Naive thymus-derived CD8-positive, alpha-beta T cell (primary cell): ENCODE measurements at places on chromosomes 12 and 14. TPM values are rescaled to one million over a fixed set of nuclear protein-coding genes. Genes with fewer than 3 reads are reported as not detected.

Gene AQP2
- total RNA-seq: not detected

DNA sequence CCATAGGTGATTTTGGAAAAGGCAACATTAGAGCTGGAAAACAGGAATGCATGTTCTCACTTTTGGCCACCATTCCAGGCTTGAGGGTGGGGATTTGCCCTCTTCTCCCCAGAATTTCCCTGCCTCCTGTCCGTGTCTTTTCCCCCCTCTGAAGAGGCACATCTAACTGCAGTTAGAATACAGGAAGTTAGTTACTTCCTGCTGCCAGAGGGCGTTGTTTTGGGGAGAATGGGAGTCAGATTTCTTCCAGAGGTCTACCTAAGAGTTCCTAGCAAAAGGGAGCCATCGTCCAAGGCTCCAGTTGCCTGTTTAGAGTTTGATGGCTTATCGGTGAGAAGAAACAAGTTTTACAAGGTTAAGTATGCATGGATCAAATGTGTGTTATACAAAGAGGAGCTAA, 112.8 kb upstream of the IGF1 start:
- DNase-seq: no peak
- H3K4me3 ChIP-seq: no peak overlapping the region
- H3K27me3 ChIP-seq: no peaks in the 10 kb centered on the region
- no peaks in the 10 kb centered on the region for H3K36me3 ChIP-seq

- H3K36me3 ChIP-seq: no peaks in the 10 kb centered on the region
- no peak overlapping the region for H3K4me3 ChIP-seq
- no peaks in the 10 kb centered on the region for H3K4me1 ChIP-seq
- DNase-seq: no peak
These were observed 246.6 kb upstream of the LRFN5 start for GRCh38 chr14:41360126-41360525.

GRCh38 chr12:1773937-1774655, 46.3 kb upstream of the LRTM2 start:
- H3K36me3 ChIP-seq: peaks cover 75% of the 10 kb centered on the region
- no peak overlapping the region for H3K27ac ChIP-seq
- H3K4me3 ChIP-seq: no peak overlapping the region
- peaks cover 13% of the 10 kb centered on the region for H3K4me1 ChIP-seq
- H3K27me3 ChIP-seq: no peaks in the 10 kb centered on the region

- H3K27ac ChIP-seq: no peak overlapping the region
- no peaks in the 10 kb centered on the region for H3K36me3 ChIP-seq
- H3K4me1 ChIP-seq: no peaks in the 10 kb centered on the region
- H3K4me3 ChIP-seq: no peak overlapping the region
- H3K27me3 ChIP-seq: peaks cover 4% of the 10 kb centered on the region
- no peak for DNase-seq
These were observed 172.0 kb upstream of the VASH1 start for GRCh38 chr14:76589246-76589645.

Gene HOXC5
- not detected for total RNA-seq

DNA sequence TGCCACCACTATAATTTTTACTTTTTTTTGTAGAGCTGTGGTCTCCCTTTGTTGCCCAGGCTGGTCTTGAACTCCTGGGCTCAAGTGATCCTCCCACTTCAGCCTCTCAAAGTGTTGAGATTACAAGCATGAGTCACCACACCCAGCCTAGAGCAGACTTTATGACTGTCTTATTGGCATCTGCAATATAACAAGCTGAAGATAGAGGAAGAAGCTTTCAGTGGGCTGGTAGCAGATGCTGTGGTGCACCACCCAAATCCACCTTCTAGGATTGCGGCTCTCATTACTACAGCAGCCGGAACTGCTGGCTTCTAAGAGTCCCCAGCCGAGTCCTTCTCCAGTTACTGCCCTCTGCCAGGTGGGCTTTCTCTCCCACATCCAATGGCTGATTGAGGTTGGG, 7.6 kb upstream of the STK38L start:
- H3K27ac ChIP-seq: no peak overlapping the region
- H3K4me1 ChIP-seq: peaks cover 27% of the 10 kb centered on the region
- H3K27me3 ChIP-seq: peaks cover 7% of the 10 kb centered on the region
- peaks cover 3% of the 10 kb centered on the region for H3K36me3 ChIP-seq
- DNase-seq: no peak
- H3K4me3 ChIP-seq: no peak overlapping the region

DNA sequence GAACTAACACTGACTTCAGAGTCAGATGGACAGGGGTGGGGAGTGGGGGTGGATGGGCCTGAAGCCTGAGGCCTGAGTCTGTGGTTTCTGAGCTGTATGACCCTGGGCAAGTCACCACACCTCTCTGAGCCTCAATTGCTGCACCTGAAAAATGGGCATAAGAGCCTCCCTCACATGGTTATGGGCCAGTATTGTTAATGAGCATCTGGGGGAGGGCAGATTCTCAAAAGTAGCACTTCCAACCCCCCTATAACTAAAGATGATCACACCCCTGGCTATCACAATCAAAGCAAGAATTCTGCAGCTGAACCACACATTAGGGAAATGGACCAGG, 168.6 kb downstream of the RBM19 start:
- no peaks in the 10 kb centered on the region for H3K27me3 ChIP-seq
- no peak overlapping the region for H3K4me3 ChIP-seq
- peaks cover 6% of the 10 kb centered on the region for H3K36me3 ChIP-seq
- DNase-seq: no peak
- no peaks in the 10 kb centered on the region for H3K4me1 ChIP-seq
- no peak overlapping the region for H3K27ac ChIP-seq

DNA sequence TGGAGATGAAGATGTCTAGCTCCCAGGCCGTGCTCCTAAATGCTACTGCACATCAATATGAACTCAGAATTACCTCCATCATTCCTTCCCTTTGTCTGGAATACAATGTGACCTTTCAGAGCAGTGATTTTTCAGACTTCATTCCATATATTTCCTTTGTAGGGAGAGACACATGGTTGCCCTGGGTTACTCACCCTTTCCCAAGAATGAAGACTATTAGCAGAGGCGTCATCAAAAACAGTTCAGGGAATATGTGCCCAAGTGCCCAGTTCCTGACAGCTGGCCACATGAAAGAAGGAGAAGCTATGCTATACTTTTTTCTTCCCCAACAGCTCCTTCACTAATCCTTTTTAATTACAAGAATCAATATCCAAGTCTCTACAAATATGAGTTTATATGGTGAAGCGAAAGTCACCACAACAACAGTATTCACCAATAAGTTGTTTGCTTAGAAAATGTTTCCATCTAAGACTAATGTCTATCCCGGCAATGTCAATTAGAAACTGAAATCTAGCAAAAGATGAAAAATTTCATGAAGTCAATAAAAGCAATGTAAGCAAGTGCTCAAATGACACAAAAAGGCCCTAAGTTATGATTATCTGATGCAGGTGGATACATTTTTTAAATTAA, 17.8 kb downstream of the NELL2 start:
- H3K4me3 ChIP-seq: peak overlapping the region; percentile 43
- H3K4me1 ChIP-seq: peaks cover 46% of the 10 kb centered on the region
- peaks cover 10% of the 10 kb centered on the region for H3K36me3 ChIP-seq
- DNase-seq: no peak
- H3K27me3 ChIP-seq: no peaks in the 10 kb centered on the region
- peak overlapping the region; percentile 95 for H3K27ac ChIP-seq

DNA sequence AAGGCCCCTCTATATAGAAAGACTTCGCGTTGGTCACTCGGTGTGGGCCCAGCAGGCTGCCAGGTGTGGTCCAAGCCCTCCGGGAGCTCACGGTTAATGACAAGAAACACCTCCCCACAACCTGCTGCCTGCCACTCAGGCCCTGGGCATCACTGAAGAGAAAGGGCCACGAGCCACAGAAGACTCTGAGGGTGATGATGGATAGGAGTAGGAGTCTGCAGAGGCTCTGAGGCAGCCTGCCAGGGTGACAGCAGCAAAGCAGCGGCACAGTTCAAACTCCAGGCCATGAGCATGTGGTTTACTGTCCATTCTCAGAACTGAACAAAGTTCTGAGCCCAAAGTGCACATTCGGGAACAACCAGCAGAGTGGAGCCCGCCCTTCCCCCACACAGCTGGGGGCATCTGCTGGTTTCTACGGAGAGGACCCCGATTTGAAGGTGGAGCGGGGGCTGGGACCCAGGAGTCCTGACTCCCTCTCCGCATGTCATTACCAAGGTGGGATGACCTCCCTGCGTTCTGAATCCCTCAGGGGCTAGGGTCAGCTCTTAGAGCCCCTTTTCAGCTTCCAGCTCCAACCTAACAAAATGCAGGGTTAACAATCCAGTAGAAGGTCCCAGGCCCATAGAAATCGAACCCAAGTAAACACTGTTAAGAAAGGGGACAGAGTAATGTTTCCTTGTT, 65.8 kb downstream of the VWF start:
- no peaks in the 10 kb centered on the region for H3K36me3 ChIP-seq
- H3K4me1 ChIP-seq: peaks cover 10% of the 10 kb centered on the region
- H3K4me3 ChIP-seq: no peak overlapping the region
- DNase-seq: no peak

DNA sequence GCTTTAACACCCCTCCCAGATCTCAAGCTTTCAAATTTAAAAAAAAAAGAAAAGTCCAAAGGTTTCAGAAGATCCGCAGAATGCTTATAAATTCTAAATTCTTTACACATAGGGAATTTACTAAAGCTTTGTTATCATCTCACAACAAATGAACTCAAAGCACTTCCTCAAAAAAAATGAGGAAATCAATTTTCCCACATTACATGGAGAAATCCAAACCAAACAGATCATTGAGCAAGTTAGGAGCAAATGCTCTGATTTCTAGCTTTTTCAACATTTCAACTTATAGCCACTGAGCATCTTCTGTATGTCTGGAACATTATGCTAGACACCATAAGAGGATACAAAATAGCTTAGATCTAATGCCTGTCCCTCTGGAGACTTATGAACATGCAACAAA, 161.0 kb downstream of the CEP128 start:
- no peak for DNase-seq
- no peaks in the 10 kb centered on the region for H3K27me3 ChIP-seq
- H3K4me3 ChIP-seq: no peak overlapping the region
- H3K27ac ChIP-seq: no peak overlapping the region
- no peaks in the 10 kb centered on the region for H3K36me3 ChIP-seq

Gene ACSM4
- not detected for total RNA-seq

Gene KSR2
- total RNA-seq: not detected

DNA sequence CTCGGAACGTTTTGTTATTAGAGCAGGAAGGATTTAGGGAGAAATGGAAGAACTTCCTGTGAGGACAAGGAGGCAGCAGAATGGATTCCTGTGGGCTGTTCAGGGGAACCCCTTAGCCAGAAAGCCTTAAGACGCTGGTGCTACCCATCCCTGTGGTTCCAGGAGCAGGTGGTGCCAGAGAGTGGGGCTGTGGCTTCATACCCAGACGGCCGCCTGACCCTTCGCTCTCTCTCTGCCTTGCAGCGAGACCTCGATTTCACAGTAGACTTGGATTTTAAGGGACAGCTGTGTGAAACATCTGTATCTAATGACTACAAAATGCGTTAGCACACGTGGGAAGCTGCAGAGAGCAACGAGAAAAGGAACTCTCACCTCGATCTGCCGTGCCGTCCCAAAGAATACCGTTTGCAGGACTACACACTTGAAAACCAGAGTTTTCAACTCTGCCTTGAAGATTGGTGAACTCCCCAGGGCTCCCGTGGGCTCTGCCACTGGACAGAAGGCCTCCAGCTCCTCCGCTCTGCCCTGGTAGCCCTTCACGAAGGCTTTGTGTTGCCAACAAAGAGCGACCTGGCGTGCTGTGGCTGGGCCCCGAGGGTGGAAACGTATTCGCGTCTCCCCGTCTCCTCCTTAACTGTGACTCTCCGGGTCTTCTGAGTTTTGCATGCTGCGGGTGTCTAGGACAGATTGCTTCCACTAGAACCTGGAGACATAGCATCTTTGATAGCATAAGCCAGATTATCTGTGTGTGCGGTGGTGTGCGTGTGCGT, 102.0 kb downstream of the PRMT8 start:
- H3K4me3 ChIP-seq: no peak overlapping the region
- no peaks in the 10 kb centered on the region for H3K36me3 ChIP-seq
- peaks cover 1% of the 10 kb centered on the region for H3K27me3 ChIP-seq
- DNase-seq: no peak
- no peak overlapping the region for H3K27ac ChIP-seq
- no peaks in the 10 kb centered on the region for H3K4me1 ChIP-seq

Gene ESRRB
- not detected for total RNA-seq

Gene PYGL
- total RNA-seq: 0.39 TPM

Gene AP5M1
- total RNA-seq: 74.5 TPM

DNA sequence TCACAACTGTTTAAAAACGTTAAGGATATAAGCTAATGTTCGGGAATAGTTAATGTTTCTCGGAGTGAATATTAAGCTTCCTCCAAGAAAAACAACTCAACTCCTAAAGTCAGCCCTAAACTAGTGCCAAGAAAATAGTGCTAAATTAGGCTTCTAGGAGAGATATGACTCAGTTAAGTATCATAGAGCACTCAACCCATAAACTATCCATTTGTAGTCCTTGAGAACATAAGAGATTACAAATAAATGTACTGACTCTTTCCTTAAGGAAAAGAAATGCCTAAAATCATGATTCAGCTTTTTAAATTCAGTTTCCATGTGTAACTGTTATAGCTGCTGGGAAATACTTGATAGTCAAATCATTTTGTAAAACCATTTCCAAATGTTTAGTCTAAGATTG, 117.1 kb downstream of the HMGA2 start:
- H3K27me3 ChIP-seq: peaks cover 21% of the 10 kb centered on the region
- no peaks in the 10 kb centered on the region for H3K4me1 ChIP-seq
- H3K27ac ChIP-seq: no peak overlapping the region
- DNase-seq: no peak

DNA sequence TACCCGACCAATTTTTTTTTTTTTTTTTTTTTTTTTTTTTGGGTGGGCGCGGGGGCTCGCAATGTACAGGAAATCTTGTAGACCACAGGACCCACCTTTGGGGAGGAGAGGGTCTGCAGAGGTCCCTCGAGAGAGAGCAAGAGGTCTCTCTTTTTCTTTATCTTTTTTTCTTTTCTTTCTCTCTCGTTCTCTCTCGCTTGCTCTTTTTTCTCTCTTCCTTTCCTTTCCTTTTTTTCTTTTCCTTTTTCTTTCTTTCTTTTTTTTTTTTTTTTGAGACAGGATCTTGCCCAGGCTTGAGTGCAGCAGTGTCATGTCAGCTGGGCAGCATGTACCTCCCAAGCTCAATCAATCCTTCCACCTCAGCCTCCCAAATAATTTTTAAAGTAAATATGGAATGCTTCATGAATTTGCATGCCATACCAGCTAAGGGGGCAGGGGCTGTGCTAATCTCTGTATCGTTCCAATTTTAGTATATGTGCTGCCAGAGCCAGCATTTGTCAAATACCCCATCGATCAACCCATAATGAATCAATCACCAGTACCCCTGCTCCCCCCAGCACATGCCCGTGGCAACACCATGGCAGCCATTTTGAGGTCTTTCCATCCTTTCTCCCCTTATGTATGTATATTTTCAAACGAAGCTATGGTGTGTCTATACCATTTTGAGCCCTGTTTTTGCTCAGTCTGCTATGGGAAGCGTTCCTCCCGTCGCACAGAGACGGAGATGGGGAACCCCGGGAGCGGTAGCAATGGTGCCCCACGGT, 9.3 kb downstream of the PAPLN start:
- DNase-seq: no peak
- H3K36me3 ChIP-seq: peaks cover 2% of the 10 kb centered on the region
- H3K4me1 ChIP-seq: peaks cover 33% of the 10 kb centered on the region
- H3K4me3 ChIP-seq: peak overlapping the region; percentile 84

Gene CABP1
- not detected for total RNA-seq

GRCh38 chr14:36192530-36192929, 16.0 kb upstream of the PTCSC3 start:
- no peaks in the 10 kb centered on the region for H3K4me1 ChIP-seq
- no peak overlapping the region for H3K4me3 ChIP-seq
- peaks cover 3% of the 10 kb centered on the region for H3K27me3 ChIP-seq
